GM13977 (cell line): ENCODE measurements at places on chromosomes 13 and 19.

DNA sequence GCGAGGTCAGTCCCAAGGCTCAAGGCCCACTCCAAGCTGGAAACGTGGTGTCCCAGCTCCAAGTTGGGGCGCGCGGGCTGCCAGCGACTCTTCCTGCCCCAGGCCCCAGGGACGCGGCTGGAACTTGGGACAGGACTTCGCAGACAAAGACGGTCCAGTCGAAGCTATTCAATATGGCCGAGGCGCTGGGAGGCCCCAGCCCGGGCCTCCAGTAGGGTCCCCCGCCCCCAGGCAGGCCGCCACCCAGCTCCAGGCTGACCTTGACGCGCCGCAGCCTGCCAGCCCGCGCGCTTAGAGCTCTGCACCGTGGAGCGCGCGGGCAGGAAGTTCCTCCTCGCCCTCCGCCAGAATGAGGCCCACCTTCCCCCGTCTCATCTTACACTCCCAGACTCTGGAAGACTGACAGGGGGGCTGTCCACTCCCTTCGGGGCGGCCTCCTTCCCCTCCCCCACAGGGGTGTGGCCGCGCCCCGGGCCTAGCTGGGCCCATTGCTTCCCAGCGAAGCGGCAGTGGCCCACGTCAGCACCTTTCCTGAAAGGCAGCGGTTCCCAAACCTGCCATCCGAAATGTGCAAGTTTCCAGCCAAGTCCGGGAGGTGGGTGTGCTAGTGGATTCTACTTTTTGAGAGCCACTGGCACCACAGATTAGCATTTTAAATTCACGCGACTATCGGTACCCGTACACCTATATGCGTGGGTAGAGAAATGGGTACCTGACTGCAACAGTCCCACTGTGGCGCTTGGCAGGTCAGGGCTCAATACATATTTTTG is at the start of gene CCDC8:
CCDC8 (minus strand) TSS at position 303 of the 770 bp plus-strand sequence. CDS start 754 bp downstream, outside the sequence.
- DNase-seq, result no peak

DNA sequence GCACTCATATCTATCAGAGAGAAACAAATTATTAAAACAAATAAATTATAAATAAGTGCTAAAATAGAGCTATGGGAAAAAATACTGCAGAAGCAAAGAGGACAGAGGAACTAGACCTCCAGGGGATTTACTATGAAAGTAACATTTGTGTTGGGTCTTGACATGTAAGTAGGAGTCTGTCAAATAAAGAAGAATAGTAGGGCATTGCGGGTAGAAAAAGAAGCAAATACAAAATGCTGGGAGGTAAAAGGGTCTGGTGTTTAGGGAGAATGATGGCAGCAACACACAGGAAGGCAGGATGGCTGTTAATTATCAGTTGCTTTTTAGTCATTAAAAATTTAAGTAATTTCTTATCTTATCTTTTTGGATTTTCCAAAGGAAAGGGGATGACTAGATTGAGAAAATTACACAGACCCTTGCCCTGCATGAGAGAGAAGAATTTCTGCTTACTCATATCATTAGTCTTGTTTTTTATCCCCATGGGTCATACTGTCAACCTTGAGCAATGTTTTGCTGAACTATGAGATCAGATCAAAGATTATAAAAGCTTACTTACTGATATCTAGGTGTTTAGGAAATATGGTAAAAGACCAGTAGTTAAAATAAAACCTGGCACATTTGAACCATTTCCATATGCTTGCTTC is 472.7 kb downstream of the DIAPH3 start:
- no peak for DNase-seq

- DNase-seq, result no peak
Observed at GRCh38 chr13:35473206-35473775, 3.2 kb downstream of the MAB21L1 start.

DNA sequence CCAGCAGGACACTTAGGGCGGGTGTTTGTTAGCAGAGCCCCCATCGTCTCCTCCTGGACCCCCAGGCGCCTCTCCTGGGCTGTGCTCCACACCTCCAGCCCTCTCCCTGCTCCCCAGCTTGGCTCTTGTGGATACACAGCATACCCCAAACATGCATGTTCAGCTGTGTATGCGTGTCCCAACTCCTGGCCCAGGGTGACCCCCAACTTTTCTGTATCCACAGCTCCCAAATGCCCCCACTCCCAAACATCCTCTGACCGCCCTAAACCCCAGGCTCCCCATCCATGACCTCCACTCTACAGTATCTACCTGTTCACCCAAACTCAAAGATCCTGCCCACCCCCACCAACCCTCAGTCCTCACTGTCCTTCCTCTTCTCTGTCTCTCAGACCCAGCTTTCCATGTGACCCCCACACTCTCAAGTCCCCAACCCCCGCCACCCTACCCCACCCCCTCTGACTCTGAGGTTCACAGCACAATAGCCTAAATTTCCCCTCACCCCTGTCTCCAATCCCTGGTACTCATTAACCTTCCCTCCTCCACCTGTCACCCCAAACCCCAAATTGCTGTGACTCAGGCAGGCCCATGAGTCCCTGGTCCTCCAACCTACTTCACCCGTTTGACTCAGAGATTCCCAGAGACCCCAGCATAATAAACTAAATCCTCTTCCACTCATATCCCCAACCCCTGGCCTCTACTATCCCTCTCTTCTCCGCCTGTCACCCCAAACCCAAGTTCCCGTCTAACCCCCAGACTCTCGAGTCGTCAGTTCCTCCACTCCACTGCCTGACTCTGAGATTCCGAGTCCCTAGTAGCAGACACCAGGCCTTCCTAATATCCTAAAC is 968 bp downstream of the UBE2M start:
- no peak for DNase-seq

DNA sequence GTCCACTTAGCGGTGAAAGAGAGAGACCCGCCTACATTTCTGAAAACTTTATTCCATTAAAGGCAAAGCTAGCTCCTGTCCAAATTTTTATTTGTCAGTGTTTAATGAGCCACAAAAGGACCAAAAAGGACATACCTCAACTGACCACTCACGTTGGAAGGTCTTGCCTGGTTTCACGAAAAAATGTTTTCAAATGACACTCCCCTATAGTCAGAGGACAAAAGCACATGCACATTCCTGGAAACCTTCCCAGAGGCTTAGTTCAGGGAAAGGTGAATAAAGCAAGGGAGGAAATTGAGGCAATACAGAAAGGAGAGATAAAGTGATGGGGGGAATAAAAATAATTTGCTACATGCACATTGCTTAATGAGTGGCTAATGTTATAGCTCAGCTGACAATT is 55.6 kb downstream of the DOCK9 start:
- DNase-seq, result no peak

- DNase-seq, result no peak
Observed at GRCh38 chr13:49731766-49732165, 40.5 kb upstream of the EBPL start.

- DNase-seq, result no peak
Observed at GRCh38 chr19:32828643-32829344, 40.8 kb downstream of the SLC7A9 start.
